ENCODE measurements at places on chromosomes 2 and 18.

GRCh38 chr2:168928113-168928831 lies 27.2 kb downstream of the G6PC2 start:
- no peak for DNase-seq

GRCh38 chr18:61169386-61169785 lies 163.8 kb upstream of the CDH20 start:
- DNase-seq, result no peak

- no peak for DNase-seq
Measured at GRCh38 chr18:33660696-33661310, 82.8 kb downstream of the ASXL3 start.

- no peak for DNase-seq
Measured at GRCh38 chr2:232073026-232073425, 111.5 kb downstream of the DIS3L2 start.

DNA sequence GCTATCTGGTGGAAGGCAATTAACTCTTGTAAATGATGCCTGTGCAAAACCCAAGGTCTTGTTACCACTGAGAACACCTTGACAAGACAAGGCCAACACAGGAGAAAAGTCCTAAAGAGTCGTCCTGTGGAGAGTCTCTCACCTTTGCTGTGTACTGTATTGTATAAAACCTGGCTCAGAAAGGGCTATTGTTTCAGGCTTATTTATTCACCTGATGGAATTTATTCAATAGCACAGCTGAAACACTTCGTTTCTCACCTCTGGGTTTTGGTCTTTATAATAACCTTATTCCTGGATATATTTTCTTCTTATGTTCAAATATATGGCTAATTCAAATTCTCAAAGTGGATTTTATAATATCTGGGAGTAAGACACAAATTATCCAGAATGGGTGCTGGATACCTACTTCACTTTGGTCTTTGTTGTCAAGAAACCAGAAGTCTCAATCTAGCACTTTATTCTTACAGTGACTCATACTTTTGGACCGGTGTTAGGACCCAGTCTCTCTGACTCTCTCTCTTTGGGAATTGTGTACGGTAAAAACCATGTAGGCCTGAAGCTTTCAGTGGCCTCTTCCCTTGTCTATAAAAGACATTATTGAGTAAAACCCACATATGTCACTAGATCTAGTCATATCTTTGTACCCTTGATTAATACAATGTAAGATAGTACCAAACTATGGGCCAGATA lies 16.1 kb upstream of the STAT4 start:
- DNase-seq, result no peak

- peak; percentile 93 for DNase-seq
Measured at GRCh38 chr2:32496662-32497061, 131.2 kb upstream of the TTC27 start.

DNA sequence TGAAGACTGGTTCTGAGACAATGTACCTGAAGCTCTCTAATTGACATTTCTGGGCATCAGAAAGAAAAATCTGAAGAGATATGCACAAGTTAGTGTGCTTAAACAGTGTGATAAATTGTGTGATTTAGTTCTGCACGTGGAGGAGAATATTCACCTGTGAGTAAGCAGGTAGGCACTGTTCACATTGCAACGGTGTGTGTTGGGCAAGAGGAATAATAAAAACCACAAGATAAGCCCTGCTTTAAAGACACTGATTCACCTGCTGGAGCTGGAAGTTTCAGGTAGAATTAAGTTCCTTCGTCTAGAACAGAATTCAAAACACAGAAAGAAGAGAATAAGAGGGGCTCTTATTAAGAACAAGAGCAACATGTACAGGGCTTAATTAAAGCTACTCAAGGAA lies 864.3 kb upstream of the SOX11 start:
- DNase-seq, result no peak

- DNase-seq, result no peak
Measured at GRCh38 chr2:224611938-224612337, 26.8 kb upstream of the CUL3 start.

GRCh38 chr2:15674637-15675455 lies 83.2 kb downstream of the DDX1 start:
- DNase-seq, result no peak

GRCh38 chr2:25215948-25216679 lies 47.7 kb upstream of the POMC start:
- peak; percentile 26 for DNase-seq

DNA sequence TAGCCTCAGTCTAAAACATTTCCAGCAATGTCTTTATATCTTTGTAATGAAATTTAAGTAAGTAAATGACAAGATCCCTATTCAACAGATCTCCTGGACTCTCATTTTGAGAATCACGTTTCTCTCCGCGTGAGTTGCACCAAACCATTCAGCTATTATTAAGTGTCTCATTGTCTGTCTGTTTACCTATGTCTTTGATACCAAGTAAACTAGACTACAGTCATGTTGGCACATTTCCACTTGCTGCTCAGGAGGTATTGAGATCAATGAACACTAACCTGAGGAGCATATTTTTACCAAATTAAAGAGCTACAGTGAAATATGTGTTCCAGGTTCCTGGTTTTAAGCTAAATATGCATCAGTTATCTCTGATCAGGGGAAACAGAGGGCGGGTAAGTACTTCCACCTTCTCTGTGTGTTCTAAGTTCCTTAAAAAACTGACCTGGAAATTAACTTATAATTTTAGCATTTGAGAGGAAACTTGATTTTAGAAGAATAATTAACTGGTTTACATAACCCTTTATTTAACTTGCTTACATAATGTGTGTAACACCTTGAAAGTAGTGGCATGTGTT lies 125.8 kb downstream of the OSBPL6 start:
- DNase-seq, result no peak

DNA sequence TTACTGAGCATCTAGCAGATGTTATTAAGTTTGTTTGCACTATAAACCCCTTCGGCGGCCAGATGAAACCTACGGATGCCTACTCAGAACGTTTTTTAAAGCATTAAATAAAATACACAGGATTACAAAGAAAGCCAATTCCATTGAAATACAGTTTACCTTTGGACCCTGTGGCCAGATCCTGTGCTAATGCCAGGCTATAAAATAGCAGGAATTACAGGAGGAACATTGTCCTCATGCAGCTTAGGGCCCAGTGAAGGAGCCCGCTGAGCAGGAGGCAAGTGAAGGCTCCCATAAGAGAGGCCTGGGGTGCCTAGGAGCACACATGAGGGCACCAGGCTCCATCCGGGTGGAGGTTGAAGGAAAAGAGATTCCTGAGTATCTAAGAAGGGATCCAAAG lies 310.4 kb downstream of the MTX2 start:
- DNase-seq, result no peak

GRCh38 chr2:42844901-42845821 lies 52.8 kb upstream of the HAAO start:
- no peak for DNase-seq

- DNase-seq, result no peak
Measured at GRCh38 chr2:237708961-237709360, 81.6 kb downstream of the LRRFIP1 start.

- DNase-seq, result peak; percentile 79
Measured at GRCh38 chr2:215486291-215487001, 50.6 kb upstream of the FN1 start.

DNA sequence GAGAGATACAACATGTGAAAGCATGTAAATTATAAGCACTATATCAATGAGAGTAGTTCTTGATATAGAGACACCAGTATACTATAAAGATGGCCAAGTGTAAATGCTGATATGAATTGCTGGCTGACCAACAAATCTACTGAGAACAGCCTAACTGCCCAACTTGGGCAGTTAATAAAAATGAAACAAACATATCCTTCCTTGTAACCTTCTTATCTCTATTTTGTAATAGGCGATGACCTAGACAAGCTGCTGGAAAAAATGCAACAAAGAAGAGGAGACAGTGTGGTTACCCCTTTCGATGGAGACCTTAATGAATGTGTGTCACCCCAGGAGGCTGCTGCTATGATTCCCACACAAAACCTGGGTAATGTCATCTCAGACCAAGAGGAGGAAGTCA lies 148.7 kb downstream of the ESCO1 start:
- DNase-seq, result peak; percentile 3

DNA sequence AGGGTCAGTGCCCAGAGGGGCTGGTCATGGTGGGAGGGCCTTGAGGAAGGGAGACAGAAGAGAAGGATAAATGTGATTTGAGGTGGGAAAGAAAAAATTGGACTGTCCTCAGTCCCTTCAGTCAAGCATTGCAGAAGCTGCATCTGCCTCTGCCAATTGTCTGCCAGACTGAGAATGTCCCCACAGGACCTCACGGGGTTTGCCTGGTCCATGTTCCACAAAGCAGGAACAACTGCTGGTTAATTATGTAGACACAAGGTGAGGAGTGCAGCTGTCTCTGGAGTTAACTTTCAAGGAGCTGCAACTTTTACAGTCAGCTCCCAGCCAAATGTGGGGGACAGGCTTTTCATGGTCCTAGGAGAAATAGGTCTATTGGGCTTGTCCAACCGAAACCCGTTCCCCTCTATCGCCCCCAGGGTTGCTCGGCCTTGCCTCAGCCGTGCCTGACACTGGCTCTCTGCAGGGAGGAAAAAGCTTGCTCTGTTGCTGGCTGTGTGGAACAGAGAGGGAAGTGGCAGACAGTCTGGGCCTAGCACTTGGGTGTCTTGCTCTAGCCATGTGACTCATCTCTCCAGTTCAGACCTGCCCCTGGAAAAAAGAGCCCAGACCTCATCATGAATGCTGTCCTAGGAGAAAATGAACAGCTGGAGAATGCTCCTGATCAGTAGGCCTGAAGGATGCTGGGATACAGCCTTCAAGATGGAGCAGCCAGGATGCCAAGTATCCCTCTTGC lies 31.1 kb upstream of the PAX8 start:
- DNase-seq, result peak; percentile 55

DNA sequence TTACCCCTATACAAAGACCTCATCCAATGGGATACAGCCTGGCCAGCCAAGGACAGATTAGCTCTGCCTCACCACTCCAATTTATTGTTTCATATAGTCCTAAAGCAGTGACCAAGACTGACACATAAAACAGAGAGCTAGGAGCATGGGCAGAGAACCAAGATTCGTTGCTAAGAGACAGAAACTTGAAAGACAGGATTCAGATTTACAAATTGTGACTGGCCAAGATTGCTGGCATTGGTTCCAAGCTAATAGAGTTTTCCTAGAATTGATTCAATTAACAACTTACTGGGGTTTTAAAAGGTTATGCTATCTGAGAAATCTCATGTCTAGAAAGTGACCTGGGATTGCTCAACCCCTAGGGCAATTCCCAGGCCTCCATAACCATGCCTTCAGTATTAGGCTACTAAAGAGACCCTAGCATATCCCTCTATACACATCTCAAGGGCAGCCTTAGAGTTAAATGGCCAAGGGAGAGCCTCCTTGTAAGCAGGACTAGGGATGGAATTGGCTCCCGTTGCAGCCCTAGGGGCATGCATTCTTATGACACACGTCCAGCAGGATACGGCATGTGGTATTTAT lies 75.6 kb downstream of the ICOS start:
- no peak for DNase-seq

- DNase-seq, result peak; percentile 81
Measured at GRCh38 chr18:3281456-3282400, 19.8 kb downstream of the MYL12B start.

DNA sequence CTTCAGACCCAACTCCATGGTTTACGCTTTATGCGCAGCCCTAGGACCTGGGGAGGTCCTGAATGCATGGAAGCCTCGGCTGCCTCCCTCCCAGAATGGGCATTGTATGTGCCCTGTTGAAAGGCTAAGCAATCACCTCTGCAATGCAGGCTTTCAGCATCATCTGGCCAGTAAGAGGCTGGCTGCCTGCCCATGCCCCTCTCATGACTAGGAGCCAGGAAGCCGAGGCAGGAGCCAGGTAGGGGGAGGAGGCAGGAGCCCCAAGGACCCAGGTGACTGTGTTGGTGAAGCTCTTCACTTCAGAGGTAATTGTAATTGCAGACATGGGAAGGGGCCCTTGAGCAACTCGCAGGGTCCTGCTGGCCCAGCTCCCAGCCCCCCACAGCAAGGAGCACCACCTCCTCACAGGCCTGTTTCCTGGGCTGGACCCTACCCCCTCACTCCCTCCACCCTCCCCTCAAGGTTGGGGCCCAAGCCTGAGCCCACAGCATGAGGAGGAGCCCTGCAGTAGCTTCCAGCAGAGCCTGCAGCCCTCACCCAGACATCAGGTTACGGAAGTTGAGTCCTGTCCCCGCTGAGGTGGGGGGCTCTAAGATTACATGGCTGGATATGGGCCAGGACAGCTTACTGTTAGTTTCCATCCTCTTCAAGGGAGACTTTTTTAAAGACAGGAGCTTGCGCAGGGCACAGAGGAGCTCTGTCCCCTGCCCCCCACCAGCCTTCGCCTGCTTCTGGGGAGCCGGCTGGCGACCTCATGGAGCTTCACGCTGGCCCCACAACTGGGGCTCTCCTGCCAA lies 21.9 kb downstream of the CRACDL start:
- DNase-seq, result no peak

DNA sequence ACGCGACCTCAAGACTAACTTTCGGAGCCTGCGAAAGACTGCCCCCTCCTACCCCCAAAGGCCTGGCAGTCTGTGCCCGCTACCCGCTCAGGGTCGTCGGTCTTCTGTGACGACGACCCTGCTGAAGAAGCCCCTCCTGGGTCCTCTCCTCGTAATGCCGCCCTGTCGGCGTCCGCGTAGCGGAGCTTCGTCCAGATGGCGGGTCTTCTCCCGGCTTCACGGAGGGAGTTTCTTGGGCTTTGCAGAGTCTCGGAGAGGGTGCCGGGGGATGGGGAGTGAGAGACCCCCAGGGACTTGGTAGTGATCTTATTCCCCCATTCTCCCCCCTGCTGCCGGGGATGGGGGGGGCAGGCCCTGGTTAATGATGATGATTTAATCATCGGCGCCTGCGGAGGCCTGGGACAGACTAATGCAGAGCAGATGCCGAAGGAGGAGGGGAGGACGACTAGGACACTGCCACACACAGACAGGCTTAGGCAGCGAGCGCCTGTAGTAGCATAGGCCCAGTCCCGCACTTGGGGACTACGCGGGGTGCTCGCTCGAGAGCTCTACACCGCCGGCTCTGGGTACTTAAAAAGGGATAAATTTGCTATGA lies 528 bp upstream of the PCGF1 start:
- DNase-seq, result no peak

GRCh38 chr18:37502036-37502435 lies 63.6 kb downstream of the CELF4 start:
- DNase-seq, result no peak

DNA sequence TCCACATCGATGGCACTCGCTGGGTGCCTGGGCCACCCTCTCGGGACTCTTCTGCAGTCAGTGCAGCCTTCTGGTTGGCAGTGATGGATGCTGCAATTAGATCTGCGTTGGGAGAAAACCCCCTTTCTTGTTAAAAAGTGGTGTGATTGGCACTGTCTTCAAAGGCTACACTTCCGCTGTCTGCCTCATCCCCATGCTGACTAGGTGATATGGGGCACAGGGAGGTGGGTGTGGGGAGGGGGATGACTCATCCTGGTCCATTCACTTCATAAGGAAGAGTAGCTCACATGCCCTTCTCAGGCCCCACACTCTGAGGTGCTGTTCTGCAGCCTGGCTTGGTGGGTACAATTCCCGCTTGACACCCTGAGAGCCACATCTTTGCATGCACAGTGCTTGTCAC lies 77.4 kb downstream of the THNSL2 start:
- DNase-seq, result no peak

Data from inflammatory macrophage treated with lipopolysaccharide for 4 hours (primary cell).